ENCODE measurements at places on chromosomes 4 and X.

DNA sequence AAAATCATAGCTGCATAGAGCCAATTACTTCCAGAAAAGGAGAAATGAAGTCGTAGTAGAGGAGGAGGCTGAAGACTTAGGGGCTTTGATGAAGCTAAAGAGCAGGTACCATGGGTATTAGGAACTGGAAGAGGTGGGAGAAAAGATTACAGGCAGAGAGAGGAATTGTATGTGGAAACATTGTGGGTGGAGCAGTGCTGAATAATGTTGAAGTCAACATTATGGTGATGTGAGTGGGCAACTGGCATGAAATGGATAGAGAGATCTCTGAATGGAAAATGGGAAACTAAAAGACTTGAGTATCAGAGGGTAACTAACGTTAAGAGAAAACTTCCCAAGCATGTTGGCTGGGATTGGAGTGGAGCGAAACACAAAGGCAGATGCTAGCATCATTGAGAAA is 92.5 kb downstream of the AREG start:
- no peak for DNase-seq

DNA sequence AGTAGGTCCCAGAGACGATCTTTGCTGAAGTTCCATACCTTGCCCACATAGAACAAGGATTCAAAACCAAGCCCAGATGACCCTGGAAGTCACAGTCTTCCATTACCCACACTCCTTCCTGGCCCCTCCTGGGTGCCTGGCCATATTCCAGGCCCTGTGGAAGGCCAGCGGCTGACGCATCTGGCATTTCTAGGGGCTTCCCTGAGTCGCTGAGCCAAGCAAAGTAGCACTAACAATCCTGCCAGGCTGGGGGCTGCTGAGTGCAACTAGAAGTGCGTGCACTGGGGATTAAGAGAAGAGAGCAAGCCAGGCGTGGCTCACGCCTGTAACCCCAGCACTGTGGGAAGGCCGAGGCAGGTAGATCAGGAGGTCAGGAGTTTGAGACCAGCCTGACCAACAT is 175.2 kb upstream of the CPEB2 start:
- DNase-seq, result no peak

GRCh38 chr4:19835429-19835828 is 416.3 kb upstream of the SLIT2 start:
- DNase-seq, result no peak

- no peak for DNase-seq
Measured at GRCh38 chr4:6582889-6583490, 8.0 kb downstream of the MAN2B2 start.
